ENCODE measurements at places on chromosomes 3 and 15. TPM values are rescaled to one million over a fixed set of nuclear protein-coding genes. Genes with fewer than 3 reads are reported as not detected.

DNA sequence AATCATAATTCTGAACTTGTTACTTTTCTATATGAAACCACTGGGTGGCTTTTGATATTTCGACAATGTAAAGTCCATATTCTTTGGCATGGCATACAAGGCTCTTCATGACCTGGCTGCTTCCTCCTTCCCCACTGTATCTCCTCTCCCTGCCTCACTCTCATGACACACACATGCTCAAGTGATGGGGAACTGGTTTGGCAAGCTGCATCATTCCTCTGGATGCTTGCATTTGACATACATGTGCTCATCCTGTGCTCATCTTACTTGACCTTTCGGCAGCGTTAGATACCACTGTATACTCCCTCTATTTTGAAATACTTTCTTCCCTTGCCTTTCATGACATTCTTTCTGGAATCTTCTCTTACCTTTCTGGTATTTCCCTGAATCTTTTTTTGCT, 51.8 kb upstream of the ZDHHC23 start:
- DNase-seq, result no peak

DNA sequence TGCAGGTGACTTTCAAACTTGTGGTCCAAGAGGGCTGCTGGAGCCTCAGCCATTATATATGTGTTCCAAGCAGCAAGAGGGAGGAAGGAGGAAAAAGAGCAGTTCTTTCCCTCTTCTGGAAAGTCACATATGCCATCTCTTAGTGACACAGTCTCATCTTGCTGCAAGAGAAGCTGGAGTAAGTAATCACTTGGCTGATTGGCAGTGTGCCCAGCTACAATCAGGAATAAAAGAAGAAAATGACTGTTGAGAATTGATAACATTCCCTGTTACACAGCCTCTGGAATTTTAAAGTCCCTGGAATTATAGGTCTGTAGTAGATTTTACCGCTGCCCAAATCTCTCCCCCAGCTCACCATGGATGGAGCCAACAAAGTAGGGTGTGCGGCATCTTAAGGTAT, 31.4 kb upstream of the LYZL4 start:
- DNase-seq, result no peak

DNA sequence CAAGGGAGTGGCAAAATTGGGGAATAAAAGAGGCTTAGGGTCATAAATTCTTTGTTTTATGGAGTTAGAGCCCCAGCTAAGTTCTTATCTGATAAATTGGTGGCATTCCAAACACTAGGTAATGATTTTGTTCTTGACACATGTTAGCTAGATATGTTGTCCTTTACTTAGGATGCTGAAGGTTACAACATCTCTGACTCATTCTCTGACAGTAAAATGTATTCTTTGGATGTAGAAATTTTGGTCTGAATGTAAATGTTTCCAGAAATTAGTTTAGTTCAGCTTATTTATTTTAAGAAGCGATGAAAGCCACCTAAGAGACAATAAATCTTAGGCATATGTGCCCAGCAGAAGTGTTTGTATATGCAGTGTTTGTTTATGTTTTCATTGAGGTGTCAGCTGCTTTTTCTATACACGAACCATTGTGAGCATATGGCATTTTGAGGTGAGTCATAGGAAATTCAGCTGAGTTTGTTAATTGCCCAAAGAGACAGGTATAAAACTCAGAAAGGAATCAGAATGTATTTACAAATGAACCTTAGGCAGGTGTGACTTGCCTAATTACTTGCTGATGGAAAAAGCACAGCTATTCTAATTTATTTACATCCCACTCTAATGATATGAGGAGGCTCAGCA, 247.7 kb downstream of the AGBL1 start:
- DNase-seq, result no peak

- no peak for DNase-seq
Measured at GRCh38 chr3:108396336-108396735, 100.0 kb downstream of the HHLA2 start.

DNA sequence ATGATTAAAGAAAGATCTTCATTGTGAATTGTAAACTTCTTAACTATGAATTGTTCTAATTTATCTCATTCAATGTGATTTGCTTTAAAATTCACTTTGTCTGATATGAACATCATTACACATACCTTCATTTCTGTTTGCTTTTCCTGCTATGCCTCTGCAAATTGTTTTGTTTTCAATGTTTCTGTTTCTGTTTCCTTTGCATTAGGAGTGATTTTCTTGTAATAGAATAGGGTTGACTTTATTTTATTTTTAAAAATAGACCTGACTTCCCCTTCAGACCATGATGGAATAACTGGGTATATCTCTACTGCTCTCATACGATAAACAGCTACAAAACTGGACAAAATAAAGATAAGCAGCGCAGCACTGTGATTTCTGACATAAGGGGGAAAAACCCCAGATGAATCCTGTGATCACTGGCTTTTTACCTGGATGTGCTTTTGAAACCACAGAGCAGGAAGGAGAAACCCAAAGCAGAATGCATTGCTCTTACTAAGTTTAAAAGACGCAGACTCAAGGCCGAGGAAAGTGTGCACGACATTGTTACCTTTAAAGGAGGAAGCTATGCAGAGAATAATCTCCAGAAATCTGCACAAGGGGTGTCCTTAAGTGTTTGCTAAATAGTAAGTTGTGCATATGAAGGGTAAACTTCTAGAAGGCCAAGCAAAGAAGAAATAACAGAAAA, 420.2 kb downstream of the TBC1D5 start:
- no peak for DNase-seq

- DNase-seq, result no peak
Measured at GRCh38 chr3:133717424-133717823, 28.8 kb upstream of the TF start.

NOX5 gene
- total RNA-seq, result not detected

KLF15 gene
- total RNA-seq, result 28.5 TPM

Data from left ventricle myocardium superior (tissue), 1 donor.